ENCODE measurements at places on chromosomes 1 and 21.

DNA sequence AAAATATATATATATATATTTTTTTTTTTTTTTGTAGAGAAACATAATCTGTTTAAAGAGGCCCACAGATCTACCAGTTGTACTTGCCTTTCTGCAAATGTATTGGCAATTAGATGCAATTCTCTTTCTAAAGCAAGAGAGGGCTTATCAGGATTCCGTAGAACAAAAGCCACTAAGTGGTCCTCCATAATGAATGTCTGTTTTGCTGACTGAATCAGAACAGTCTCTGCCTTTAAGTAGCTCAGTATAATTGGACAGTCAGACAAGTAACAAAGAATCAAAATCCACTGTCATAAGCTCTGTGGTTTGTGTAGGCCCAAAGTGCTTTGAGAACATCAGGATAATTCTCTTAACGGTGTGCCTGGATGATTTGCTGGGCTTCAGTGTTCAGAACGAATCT is 17.3 kb downstream of the SARS1 start:
- no peak for DNase-seq

DNA sequence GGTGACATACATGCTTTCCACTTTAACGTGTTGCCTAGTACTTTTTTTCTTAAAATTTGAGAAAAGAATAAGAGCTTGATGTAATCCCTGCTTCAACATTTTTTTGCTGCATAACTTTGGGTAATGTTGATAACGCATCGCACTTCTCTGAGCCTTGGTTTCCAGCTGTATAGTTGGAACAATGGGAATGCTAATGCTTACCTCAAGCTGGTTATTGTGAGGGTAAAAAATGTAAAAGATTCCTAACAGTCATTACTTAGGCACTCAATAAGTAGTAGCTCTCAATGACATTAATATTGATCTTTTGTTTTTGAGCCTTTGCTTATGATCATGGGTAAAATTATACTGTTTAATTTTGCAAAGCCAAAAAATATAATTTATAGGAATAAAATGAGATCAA is 683.3 kb upstream of the CXADR start:
- no peak for DNase-seq

GRCh38 chr1:222009105-222009730 is 267.3 kb upstream of the DUSP10 start:
- peak; percentile 9 for DNase-seq

- DNase-seq: no peak
Observed at GRCh38 chr1:156689035-156689952, 12.1 kb upstream of the NES start.

- DNase-seq: no peak
Observed at GRCh38 chr1:109832945-109833344, 69.2 kb upstream of the EPS8L3 start.

GRCh38 chr21:35231090-35231489 is 182.0 kb upstream of the RUNX1 start:
- DNase-seq: no peak

DNA sequence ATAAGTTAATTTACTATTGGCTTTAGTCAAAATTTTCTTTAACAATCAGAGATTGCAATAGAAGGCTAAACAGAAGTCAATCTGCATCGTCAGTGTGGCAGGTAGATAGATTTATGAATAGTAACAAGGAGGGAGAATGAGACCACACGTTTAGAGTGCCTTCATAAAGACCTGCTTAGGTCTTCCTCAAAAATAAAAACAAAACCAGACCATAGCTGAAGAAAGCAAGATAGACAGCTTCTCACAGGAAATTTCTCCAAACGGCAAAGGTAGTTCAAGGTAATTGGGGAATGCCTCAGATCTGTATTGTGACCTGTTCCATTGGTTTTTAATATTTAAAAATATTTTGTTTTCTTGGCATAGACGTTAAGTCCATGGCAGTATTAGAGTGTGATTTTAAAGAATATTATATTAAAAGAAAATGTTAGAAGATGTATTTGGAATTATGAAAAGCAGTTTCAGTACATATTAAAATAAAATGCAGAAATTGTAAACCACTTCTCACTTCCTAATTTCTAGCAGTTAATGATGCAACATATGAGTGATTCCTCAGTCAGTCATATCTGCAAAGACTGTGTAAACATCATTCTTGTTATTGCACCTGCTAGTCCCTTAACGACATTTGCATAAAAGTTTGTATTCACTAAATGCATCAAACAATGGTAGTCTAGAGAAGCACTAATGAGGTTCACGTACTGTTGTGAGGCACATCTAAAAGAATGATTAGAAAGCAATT is 278.0 kb downstream of the HLX start:
- no peak for DNase-seq

GRCh38 chr1:227434808-227435444 is 116.6 kb upstream of the CDC42BPA start:
- DNase-seq: no peak

DNA sequence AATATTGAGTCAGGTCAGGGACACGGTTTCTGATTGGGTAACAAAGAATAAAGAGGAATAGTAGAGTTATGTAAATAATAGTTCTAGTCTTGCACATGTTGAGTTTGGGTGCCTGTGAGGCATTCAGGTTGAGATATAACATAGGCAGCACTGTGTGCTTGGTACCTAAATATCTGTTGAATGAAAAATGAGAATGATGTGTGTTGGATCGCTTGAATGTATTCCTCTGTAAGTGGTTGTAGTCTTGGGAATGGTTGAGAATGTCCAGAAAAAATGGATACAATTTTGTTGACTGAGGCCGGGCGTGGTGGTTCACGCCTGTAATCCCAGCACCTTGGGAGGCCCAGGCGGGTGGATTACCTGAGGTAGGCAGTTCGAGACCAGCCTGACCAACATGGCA is 116.3 kb upstream of the HNRNPU start:
- no peak for DNase-seq

GRCh38 chr1:63601061-63601460 is 7.8 kb downstream of the PGM1 start:
- no peak for DNase-seq

DNA sequence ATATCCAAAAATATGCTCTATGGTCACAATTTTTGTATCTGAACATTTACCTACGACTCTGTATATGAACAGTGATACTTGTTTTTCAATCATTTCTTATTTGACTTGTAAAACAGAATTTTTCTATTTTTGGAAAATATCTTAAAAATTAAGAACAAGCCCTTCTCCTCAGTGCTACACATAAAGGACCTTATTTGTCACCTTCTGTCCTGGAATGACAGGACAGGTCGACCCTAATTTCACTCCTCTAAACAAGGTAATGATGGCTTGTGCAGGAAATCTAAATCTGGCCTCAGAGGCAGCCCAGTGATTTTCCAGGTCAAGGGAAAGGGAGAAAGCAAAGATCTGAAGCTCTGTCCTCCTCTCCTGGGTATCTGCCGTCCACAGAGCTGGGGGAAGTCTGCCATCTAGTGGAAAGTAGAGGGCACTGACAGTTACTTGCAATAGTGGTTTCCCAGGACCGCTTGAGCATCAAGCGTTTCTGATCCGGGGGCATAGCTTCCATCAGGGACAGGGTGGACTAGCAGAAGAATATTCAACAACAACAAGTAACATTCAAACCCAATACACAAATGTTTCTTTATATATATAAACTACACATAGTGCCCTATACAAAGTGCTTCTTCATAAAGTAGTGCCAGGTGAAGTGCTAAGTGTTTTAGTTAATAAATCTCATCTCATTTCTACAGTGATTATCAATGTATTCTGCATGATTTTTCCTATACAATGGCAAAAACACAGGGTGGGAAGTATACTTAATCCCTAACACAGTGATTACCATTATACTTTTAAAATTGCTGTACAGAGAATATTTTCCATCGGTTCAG is 74.6 kb downstream of the SLC25A24 start:
- peak; percentile 70 for DNase-seq

DNA sequence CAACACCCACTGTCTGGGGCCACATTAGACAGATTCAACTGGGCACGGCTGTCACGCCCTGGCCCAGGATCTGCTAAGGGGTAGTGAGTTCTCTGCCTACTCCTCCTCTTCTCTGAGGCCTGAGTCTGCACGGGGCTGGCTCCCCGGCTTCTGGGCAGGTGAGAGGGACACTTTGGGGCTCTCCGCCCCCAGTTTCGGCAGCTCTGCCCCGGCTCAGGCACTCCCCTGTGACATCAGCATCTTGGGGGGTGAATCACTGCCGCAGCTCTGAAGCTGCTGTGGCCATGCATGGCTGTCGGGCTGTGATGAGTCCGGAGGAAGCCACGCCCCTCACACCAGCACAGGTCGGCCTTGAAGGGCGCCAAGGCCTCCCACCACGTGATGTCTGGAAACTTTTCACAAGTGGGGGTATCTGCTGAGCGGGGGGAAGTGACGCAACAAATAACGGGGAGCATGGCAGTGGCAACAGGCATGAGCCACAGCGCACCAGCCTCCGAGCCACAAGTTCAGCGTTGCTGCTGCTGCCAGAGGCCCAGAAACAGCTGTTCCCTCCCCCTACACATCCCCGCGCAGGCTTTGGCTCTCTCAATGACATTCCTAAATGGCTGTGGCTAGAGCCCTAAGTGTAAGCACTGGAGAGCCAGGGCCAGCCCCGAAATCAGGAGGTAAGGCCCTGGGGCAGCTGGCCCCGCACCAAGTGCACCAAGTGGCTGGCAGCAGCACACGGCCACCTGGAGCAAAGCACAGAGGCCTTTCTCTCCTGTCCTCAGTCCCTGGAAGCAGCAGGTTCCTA is 26.3 kb downstream of the ZBTB17 start:
- no peak for DNase-seq

Measured in NCI-H2029 treated with DMSO at 0.1 percent for 48 hours (cell line).